ENCODE measurements at places on chromosomes 2 and 18.

DNA sequence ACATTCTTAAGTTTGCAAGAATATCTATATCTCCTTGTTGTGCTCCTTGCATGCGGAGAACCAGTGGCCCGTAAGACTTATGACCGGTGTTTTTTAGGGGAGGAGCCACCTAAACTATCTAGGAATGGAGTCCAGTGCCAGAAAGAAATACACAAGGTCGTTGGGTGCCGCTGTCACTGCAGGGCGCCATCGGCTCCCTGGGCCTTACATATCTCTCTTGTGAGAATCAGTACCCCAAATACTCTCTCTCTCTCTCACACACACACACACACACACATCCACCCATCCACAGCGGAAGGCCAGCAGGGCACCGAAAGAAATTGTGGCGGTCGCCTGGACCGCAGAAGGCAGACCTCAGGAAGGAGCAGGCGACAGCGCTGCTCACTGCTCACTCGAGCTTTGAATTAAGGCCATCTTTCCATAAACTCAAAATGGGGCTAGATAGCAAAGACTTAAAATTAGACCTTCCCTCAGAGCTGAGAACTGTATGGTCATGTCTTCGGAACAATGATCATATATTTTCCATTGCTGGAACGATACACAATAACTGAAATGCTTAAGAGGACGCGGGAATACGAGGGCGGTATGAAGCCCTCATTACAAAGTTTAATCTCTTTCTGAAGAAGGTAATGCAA is 10.4 kb downstream of the NR4A2 start:
- no peak for DNase-seq

- no peak for DNase-seq
Observed at GRCh38 chr18:62998443-62998842, 283.1 kb downstream of the PHLPP1 start.

- DNase-seq = no peak
Observed at GRCh38 chr2:37809525-37809924, 115.6 kb upstream of the RMDN2 start.

DNA sequence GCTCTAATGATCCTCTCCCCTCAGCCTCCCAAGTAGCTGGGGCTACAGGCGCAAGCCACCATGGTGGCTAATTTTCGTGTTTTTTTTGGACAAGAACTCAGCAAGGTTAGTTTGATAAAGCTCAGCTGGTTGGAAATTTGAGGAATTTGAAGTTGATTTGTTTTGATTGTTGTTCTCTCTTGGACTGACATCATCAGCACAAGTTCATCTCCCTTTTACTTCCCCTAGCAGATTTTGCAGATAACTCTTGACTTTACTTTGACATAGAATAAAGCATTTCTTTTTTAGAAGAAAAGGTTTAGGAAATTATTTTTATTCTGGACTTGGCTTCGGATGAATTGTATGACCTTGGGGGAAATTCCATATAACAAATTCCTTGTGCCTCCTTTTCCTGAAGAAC is 74.9 kb upstream of the DLX2 start:
- DNase-seq = no peak

DNA sequence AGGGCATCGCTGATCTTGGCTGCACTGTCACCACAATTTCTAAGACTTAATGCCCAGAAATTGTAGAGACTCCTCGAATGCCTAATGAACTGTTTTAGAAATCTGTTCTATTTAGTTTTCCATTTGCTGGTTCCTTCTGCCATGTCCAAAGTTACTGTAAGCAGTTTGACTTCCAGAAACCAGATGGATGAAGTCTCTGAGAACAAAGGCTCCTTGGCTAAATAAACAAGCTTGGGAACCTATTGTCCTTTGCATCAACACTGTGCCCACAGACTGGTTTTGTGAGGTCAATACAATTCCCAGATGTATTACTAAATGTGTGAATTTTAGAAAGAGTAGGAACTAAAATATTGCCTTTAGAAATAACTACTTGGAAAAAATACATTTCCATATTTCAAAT is 600.2 kb downstream of the NYAP2 start:
- no peak for DNase-seq

- no peak for DNase-seq
Observed at GRCh38 chr2:228707846-228708245, 526.4 kb upstream of the SPHKAP start.

DNA sequence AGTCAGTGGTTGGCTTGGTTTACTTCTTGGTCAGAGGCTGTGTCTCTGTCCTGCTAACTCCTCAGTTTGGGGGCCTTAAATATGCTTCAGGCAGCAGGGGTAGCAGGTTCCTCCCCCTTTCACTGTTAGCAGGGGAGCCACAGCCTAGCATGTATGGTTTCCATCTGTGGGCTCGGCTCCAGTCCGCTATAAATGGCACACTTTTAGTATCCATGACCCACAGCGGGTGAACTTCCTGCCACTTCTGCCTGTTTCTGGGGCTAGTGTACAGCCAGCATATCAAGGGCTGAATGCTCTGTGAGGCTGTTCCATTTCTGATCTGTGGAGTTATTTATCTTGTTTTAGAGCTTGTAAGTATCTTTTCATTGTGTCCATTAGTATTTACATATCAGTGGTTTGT is 58.3 kb downstream of the MRPL33 start:
- DNase-seq = no peak
